ENCODE measurements at places on chromosomes 16 and 17. TPM values are rescaled to one million over a fixed set of nuclear protein-coding genes. Genes with fewer than 3 reads are reported as not detected.

- DNase-seq: no peak
These were observed 322.4 kb downstream of the CBLN1 start for GRCh38 chr16:48959204-48959603.

The NPIPB6 gene
- 1.8 TPM for polyA plus RNA-seq

- DNase-seq: no peak
These were observed 2.3 kb downstream of the PIEZO1 start for GRCh38 chr16:88782454-88783390.

The PRSS36 gene
- 2.0 TPM for polyA plus RNA-seq

DNA sequence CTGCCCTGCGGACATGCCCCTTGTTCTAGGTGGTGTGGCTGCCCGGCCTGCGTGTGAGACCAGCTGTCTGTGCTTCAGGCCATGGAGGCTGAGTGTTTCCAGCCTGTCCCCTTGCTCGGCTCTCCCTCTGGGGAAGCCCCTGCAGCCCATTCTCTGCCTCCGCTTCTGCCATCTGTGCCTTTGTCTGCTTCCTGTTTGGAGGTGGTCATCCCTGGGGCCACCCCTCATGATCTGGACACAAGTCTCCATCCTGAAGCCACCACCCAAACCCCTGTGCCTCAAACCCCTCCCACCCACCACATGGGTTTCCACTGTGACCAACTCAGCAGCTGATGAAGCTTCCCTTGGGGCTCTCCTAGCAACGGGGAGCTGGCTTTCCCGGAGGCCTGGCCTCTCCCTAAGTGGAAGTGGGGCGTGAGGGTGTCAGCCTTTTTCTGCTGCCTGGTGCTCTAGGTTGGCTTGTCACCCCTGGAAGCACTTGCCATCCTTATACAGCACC lies 184.9 kb downstream of the SEC14L1 start:
- no peak for DNase-seq

GRCh38 chr17:49106321-49107210 lies 26.0 kb upstream of the B4GALNT2 start:
- DNase-seq: peak; percentile 77

The ACSM2A gene
- 0.30 TPM for polyA plus RNA-seq

GRCh38 chr17:9824094-9824493 lies 1.6 kb upstream of the GLP2R start:
- DNase-seq: no peak

DNA sequence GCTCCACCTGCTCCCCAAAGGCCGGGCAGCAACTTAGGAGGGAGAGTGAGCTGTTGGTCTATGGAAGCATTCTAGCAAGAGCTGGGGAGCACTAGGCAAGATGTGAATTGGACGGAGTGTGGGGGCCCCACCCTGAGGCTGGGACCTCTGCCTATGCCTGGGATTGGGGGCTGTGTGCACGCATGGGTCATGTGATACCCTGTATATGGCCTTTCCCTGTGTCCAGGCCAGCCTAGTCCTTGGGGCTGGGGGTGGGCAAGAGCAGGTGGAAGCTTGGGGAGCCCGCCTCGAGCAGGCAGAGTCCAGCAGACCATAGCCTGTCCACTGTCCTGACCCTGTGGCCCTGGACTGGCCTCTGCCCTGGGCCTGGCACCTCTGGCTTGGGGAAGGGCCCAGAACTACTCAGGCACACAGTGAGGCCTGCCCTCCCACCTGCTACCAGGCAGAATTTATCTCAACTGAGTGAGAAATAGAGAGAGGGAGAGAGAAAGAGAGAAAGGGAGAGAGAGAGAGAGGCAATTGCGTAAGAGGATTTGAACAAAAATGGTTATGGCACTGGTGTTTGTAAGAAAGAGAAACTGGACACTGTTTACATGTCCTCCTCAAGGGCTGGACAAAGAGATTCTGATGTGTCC lies 19.1 kb downstream of the PDP2 start:
- DNase-seq: peak; percentile 46

The AHSP gene
- polyA plus RNA-seq: 11.8 TPM

GRCh38 chr17:57761887-57762286 lies 16.8 kb upstream of the CCDC182 start:
- DNase-seq: no peak

DNA sequence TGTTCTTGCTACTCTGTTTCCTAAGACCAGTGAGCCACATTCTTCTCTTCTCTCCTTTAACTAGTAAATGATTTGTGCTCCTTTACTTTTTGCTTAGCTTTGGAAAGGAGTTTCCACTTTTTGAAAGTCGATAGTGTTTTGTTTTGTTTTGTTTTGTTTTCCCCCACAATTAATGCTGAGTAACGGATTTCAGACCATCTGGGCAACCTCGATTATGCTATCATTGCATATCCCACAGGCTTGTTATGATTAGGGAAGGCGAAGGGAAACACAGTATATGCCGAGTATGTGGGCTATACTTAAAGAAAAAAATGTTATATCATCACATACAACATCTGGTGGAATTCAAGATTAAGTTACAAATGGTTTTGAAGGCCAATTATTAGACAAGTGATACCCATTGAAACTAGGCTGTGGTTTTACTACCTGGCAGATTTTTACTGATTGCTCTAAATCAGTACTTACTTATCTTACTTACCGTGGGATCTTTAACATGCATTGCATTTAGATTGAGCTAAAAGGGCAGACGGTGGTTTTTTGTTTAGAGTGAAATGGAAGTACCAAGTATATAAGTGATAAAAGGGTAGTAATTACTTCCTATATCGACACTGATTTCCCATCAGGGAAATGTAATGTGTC lies 361.3 kb upstream of the SOX9 start:
- DNase-seq: no peak

DNA sequence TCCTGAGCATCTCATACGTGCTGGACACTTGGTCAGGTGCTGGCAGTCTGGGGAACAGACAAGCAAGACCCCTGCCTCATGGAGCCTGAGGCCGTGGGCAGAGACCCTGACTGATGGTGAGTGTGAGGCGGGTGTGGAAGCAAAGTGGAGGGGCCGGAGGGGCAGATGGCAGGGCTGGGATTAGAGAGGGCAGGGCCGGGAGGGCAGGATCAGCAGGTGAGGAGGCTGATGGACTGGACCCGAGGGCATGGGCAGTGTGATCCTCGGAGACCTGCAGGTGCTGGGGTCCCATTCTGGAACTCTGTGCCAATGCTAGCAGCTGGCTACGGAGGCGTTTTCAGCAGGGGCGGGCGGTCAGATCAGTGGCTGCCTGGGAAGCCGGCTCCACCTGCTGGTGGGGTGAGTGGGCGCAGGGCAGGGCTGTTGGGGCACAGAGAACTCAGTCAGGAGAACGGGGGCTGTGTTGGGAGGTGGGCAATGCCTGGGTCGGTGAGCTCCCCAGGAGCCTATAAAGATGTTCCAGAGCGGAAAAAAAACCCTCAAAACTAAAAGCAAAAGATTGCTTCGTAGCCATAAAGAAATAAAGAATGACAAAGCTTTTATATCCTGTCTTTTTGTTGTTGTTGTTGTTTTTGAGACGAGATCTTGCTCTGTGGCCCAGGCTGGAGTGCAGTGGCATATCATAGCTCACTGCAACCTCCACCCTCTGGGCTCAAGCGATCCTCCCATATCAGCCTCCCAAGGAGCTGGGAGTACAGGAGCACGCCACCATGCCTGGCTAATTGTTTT lies 8.9 kb upstream of the C16orf74 start:
- no peak for DNase-seq

- DNase-seq: no peak
These were observed 105.2 kb downstream of the RPTOR start for GRCh38 chr17:80649672-80650330.

DNA sequence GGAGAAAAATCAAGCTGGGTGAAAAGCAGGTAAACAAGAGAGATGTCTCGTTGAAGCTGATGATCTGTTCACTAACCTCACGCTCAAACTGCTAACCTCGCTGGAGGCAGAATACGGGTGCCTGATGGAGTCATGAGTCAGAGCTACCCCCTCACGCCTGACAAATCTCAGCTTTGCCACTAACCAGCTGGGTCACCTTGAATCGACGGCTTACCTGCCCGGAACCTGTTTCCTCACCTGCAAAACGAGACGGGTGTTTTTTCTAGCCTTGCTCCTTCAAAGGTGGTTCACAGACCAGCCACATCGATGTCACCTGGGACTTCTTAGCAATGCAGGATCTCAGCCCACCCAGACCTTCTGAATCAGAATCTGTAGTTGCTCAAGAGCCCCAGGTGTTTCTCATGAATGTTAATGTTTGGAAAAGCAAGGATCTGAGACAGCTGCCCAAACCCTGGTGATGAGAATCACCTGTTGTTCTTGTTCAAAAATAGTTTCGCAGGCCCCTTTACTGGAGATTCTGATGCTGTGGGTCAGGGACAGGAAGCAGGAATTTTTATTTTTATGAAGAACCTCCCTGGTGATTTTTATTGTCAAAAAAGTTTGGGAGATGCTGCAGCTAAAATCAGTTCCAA lies 56.9 kb downstream of the MARCHF10 start:
- no peak for DNase-seq

The KRT33B gene
- polyA plus RNA-seq: not detected

The POLR2C gene
- polyA plus RNA-seq: 76.6 TPM

DNA sequence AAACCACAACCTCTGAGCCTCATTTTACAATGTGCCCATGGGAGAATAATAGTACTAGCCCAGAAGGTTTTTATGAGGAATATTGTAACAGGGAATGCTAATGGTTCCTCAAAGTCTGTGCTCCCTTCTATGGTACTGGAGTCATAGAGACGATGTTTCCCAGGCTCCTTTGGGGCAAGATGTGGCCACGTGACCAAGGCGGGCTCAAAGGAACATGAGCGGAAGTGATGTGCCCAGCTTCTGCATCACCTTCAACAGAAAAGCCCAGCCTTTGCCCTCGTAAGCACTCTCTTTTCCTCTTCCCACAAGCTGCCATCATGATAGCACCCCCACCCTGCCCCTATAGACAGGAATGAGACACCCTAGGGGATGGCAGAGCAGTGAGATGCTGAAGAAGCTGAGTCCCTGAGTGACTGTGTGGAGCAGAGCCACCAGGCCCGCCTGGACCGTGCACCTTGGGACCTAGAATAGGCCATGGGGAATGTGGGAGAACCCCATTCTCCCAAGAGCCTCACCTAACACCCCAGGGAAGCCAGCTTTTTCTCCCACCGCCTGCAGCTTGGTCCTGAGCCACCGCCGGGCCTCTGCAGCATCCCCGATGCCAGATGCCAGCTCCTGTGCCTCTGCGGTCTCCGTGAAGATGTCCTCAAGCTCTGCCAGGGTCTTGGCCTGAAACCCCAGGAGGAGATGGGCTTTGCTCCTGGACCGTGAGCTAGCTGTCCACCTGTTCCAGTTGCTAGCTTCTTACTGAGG lies 22.2 kb upstream of the PIK3R6 start:
- DNase-seq: no peak

GRCh38 chr17:82236142-82236971 lies 7.5 kb downstream of the SLC16A3 start:
- peak; percentile 74 for DNase-seq

GRCh38 chr16:58264961-58265479 lies 29.8 kb downstream of the PRSS54 start:
- peak; percentile 69 for DNase-seq

The TNFRSF13B gene
- polyA plus RNA-seq: 0.07 TPM

DNA sequence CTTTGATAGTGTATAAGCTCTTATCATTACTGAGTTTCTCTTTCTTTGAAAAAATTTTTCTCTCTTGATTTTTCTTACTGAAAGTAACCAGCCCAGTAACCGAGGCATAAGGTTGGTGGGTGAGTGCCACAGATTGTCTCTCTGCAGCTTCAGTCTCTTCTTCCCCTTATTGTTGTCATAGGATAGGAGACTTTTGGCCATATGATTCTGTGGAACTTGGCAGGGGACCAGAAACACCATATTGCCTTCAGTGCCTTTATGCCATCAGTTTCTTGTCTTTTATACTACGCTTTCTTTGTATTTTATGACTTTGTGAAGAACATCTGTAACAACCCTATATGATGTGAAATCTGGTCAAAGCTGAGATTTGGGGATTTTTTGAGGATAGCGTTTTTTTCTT lies 341.6 kb upstream of the TBX2 start:
- DNase-seq: no peak

DNA sequence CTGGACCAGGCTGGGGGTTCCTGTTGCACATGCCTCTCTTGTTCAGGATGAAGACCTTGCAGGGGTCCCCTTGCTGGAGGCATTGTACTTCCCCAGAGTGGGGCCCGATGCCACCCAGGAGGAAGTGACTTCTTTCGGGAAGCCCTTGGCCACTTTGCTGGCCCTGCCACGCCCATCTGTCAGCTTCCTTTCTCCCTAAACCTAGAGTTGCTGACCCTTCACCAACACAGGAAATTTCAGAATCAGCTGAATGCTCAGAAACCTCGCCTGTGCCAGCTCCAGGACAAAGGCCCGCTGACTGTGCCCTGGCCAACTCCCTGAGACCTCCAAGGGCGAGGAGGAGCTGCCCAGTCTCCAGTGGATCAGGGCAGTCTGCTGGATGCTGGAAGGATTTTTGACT lies 26.7 kb downstream of the WNT9B start:
- DNase-seq: no peak

GRCh38 chr16:30458561-30459394 lies 13.1 kb upstream of the SEPHS2 start:
- DNase-seq: peak; percentile 71

DNA sequence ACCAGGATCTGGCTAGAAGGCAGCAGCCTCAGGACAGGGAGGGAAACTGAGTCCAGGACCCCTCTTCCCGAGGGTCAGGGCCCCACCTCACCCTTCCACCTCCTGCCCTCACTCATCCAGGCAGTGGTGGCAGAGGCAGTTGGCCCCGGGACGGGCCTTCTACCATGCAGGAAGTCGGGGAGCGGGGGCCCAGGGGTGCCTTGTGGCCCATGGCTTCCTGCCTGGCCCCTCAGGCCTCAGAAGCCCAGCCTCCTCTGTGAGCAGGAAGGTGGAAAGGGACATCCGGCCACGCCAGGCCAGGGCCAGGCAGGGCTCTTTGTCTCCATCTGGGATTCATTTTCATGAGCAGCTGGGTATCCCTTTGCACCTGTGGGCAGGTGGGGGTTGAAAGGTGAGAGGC lies 58.5 kb downstream of the BAHCC1 start:
- no peak for DNase-seq

- DNase-seq: no peak
These were observed 13.7 kb downstream of the MXRA7 start for GRCh38 chr17:76696763-76697701.

GRCh38 chr16:9119795-9120194 lies 28.4 kb downstream of the HAPSTR1 start:
- DNase-seq: no peak

- no peak for DNase-seq
These were observed 6.9 kb downstream of the MRM1 start for GRCh38 chr17:36608280-36608679.

DNA sequence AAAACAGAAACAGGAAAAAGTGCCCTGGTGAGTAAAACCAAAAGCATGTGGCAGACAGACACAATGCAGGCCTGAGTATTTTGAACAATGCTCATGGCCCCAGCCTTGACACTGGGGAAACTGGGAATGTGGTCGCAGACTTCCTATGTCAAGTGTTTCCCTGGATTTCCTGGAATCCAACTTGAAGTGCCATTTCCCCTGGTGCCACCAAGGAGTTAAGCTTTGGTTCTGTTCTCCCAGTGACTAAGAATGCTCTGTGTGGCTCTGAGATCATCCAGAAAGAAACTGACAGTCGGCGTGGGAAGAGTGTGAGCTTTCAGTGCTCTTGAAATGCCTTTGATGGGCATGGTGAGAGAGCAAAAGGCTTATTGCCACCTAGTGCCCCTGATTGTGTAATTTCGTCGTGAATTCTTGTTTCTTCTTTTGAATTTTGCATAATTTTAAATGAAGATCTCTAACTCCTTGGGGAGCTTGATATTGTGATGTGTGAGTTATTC lies 96.0 kb downstream of the YPEL2 start:
- no peak for DNase-seq

The KRT33A gene
- not detected for polyA plus RNA-seq

GRCh38 chr16:30896261-30896888 lies at the start of gene CTF1:
TSS of gene CTF1 (plus strand) at chr16:30896614. CDS start at chr16:30896644, 30 bp downstream.
- DNase-seq: peak; percentile 64

The KRT31 gene
- polyA plus RNA-seq: not detected

- no peak for DNase-seq
These were observed 18.7 kb downstream of the ARL2BP start for GRCh38 chr16:57263541-57264351.

All from large intestine (tissue), 12 donors.